ENCODE measurements at places on chromosomes 13 and 19.

GRCh38 chr13:31322702-31323405, 123.1 kb downstream of the B3GLCT start:
- no peak for DNase-seq

DNA sequence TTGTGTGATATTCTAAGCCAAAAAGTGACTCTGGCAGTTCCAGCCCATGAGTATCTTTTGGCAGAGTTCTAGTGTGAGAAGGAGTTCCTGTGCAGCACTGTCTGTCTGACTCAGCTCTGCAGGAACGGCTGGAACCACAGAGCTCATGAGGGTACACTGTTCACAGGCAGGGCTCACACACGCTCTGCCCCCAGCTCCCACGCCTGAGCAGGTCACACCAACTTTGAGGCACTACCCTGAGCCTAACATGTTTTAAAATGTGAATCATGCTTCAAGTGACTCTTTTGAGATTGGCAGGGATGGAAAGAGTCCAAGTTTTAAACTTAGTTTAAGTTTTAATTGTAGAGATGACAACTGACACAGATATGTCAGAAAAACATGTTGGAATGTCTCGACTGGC, 1203.3 kb downstream of the UQCRFS1 start:
- DNase-seq, result peak; percentile 57

GRCh38 chr13:73943137-73943964, 190.9 kb downstream of the KLF12 start:
- no peak for DNase-seq

DNA sequence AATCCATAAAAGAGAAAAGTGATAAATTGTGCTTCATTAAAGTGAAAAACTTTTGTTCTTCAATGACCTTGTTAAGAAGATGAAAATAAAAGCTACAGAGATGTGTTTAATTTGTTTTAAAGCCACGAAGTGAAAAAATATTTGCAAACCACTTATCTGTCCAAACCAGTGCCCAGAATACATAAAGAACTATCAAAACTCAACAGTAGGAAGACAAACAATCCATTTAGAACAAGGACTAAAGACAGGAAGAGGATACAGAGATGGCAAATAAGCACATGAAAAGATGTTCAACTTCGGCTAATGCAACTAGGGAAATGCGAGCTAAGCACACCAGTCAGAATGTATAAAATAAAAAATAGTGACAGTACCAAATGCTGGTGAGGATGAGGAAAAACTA, 15.0 kb downstream of the GJB6 start:
- DNase-seq, result no peak

DNA sequence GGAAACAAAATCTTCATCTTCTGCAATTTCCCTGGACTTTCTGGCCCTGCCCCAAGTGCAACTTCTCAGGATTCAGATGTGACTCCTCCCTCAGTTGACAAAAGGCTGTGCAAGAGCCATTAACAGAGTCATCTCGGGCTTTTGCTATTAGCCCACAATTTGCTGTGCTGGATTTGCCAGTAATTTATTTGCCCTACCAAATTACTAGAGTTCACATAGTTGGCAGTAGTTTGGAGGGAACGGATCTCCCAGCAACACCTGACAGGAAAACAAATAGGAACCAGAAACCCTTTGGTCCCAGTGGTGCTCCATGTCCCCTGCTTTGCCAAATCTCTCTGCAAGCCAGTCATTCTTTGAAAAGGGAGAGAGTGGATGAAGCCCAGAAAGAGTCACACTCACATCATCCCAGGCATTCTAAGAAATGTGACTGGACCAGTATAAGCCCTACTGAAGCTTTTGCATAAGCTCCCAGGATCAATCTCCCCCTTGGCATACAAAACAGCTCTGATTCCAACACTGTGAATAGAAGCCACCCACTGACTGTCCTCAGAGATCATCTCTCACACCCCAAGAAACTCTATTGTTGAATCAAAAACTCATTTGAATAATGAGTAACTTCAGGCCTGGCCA, 350.1 kb upstream of the NBEA start:
- peak; percentile 27 for DNase-seq

GRCh38 chr19:6062274-6062673, 48.0 kb downstream of the RFX2 start:
- no peak for DNase-seq

DNA sequence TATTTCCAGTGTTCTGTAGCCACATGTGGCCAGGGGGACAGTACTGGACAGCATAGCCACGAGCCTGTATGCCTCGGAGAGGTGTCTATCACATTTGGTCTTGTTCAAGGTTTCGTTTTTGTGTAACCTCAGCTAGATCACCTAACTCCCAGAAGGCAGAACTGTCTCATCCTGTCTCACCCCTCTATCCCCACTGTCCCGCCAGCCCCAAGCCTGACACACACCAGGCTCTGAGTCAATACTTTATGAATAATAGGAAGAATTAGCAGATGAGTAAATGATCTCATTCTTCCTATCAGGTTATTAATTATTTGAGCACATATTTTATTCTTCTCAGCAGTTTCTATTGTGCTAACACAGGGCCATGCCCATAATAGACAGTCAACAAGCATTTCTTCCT, 132.2 kb downstream of the NUFIP1 start:
- no peak for DNase-seq

DNA sequence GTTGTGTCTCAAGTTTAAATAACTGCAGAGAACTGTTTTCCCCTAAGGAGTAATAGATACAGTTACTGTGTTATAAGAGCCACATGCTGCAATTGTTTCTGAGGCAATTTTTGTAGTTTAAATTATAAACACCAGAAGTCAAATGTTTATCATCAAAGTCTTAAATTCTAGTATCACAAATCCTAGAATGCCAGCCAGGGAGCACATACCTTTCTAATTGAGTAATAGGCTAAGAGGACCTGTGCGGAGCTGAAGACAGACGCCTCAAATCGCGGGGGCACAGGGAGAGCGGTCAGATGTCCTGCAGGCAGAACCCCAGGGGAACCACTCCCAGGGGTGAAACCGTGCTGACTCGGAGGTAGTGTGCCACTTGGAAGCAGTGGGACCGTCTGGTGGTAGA, 65.2 kb upstream of the TNFRSF19 start:
- peak; percentile 72 for DNase-seq

- DNase-seq, result no peak
Observed at GRCh38 chr13:77443511-77443910, 92.0 kb upstream of the SCEL start.

- DNase-seq, result no peak
Observed at GRCh38 chr13:48356750-48357149, 53.2 kb downstream of the RB1 start.

- DNase-seq, result no peak
Observed at GRCh38 chr13:47279920-47280319, 383.1 kb upstream of the HTR2A start.

GRCh38 chr19:1590641-1591397, 1.8 kb downstream of the MBD3 start:
- DNase-seq, result no peak

DNA sequence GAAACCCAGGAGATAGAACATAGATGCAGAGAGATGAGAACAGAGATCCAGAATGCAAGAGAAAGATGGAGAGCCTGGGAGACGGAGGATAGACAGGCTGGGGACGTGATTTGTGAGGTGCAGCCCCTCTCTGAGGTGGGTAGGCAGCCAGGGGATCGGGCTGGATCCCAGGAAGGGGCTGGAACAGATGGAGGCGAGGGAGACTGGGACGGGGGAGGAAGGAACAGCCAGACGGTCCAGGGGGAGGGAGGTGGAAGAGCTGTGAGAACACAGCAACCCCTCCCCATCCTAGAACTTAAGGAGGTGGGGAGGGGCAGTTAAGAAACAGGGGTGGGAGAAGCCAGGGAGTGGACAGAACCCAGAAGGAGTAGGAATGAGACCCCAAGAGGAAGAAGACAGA, 3.1 kb downstream of the SLC17A7 start:
- no peak for DNase-seq

DNA sequence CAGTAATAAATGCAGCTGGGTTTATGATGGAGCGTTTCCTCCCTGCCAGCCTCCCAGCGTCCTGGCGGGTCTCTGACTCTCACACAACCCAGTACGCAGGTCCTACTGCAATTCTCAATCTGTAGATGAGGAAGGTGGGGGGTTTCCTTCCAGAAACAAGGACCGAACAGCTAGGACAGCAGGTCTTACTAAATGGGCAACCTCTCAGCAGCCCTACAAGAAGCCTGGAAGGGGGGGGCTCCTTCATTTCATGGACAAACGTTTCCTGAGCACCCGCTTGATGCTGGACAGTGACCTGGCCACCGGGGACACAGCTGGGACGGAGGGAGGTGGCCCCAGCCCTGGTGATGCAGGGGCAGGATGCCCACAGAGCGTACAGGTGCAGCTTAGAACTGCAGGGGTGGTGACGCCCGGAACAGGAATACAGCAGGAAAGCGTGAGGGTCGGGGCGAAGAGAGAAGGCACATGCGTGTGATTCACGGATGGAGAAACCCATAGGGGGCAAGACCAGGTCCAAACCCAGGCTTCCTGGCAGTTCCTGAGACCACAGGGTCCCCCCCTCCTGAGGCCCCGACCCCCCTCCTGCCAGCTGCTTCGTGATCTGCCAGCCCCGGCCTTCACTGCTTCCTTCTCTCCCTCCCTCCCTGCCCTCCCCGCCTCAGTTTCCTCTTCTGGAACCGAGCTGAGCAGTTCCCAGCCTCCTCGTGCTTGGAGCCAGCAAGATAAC, 732 bp upstream of the C2CD4C start:
- peak; percentile 15 for DNase-seq

- peak; percentile 96 for DNase-seq
Observed at GRCh38 chr13:21069561-21070004, 8.2 kb upstream of the LATS2 start.

- no peak for DNase-seq
Observed at GRCh38 chr13:100273552-100273951, 184.7 kb downstream of the PCCA start.

GRCh38 chr19:11708457-11708856, 30.3 kb downstream of the ZNF823 start:
- no peak for DNase-seq

DNA sequence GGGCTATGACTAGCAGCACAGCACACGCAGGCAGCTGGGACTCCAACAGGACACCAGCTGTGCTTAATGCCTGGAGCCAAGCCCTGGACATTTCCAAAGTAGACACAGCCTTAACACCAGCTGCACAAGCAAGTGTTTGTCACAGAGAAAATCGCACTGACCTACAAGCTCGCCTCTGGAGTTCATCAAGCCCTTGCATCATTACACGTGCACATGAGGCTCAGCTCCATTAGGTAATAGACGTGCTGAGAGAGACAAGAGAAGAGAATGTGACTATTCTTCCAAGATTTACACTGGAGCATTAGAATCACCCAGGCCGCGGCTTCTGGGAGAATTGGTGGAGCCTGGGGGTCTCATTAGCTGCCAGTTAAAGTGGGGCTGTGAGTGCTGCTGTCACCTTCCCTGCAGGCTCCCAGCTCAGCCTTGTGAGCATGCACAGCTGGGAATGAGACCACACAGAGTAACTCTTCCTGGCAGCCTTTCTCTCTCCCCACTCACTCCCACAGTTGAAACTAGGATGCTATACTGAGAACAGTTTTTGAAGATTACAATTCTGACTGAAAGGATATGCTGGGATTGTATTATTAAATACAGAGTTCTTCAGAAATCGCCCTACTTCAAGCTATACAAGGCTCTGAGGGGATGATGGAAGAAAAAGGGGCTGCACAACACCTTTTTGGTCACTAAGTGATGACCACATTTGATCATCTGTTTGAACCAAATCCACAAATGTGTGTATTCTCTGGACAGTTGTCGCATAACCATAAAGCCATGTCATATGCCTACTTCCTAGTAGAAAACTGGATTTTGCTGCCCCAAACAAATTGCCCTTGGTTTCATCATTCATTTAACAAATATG, 10.5 kb downstream of the STOML3 start:
- DNase-seq, result peak; percentile 3

Measured in umbilical cord (tissue), 2 donors.